ENCODE measurements at places on chromosomes 1 and 21. TPM values are rescaled to one million over a fixed set of nuclear protein-coding genes. Genes with fewer than 3 reads are reported as not detected.

GRCh38 chr1:67175530-67176087 lies 9.4 kb downstream of the IL23R start:
- no peak for DNase-seq

GRCh38 chr1:209062863-209063262 lies 520.7 kb upstream of the CAMK1G start:
- no peak for DNase-seq

DNA sequence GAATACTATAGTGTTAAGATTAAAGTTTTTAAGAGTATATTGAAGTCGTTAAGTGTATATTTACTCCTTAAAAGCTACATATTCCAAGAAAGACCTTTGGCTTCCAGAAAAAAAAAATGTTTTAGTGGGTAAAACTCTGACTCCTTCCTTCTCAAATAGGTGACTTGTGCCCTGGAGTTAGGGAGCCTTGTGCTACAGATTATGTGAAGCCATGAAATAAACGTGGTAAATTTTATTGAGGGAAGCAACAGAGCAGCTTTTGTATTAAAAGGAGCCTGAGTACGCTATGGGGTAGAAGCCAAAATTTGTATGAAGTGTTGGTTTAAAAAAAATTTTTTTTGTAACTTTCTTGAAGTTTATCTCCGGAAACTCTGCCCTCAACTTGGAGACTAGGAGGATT lies 994 bp downstream of the RO60 start:
- DNase-seq = no peak

ADCY10 gene
- 0.81 TPM for total RNA-seq

Data from mucosa of gallbladder (tissue), 1 donor.